ENCODE measurements at places on chromosomes 5 and 9.

- DNase-seq, result no peak
Observed at GRCh38 chr9:38332625-38333024, 59.9 kb upstream of the ALDH1B1 start.

DNA sequence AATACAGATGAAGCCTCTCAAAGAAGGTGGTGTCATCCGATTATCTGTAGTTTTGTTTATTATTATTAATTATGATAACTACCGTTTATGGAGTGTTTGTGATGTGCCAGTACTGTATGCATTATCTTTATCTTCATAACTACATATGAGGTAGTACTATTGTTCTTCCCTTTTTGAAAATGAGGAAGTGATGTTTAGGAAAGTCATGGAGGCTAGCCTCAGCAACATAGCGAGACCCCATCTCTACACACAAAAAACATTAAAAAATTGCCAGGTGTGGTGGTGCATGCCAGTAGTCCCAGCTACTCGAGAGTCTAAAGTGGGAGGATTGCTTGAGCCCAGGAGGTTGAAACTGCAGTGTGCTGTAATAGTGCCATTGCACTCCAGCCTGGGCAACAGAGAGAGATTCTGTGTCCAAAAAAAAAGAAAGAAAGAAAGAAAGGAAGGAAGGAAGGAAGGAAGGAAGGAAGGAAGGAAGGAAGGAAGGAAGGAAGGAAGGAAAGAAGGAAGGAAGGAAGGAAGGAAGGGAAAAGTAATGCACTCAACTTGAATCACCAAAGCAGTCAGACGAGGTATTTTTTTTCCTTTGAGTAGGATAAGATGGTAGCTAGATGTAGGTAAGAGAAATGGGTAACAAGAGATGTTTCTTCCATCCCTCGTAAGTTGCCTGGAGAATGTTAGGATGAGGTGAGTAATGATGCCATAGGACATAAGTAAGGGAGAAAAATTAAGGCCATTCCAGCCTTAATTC, 47.8 kb downstream of the PAM start:
- DNase-seq, result no peak

DNA sequence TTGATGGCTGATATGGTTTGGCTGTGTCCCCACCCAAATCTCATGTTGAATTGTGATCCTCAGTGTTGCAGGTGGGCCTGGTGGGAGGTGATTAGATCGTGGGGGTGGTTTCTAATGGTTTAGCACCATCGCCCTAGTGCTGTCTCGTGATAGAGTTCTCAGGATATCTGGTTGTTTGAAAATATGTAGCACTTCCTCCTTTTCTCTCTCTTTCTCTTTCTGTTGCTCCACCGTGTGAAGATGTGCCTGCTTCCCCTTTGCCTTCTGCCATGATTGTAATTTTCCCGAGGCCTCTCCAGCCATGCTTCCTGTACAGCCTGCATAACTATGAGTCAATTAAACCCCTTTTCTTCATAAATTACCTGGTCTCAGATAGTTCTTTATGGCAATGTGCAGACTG, 111.6 kb downstream of the SREK1 start:
- no peak for DNase-seq

DNA sequence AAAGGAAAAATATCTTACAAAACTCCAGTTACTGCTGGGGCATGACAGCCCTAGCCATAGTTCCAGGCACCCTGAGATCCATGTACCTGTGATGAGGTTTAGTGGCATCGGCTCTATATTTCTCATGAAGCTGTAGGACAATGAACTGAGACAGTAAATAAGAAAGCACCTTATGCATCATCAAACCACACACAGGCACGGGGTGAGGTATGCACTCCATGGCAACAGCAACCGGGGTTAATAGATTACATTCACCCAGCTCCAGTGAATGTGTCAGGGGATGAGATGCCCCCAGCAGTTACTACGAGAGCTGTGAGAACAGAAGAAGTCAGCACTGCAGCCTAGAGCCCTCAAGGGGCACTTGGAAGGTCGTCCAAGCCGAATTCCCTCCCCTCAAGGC, 162.0 kb upstream of the S1PR3 start:
- DNase-seq, result peak; percentile 61

DNA sequence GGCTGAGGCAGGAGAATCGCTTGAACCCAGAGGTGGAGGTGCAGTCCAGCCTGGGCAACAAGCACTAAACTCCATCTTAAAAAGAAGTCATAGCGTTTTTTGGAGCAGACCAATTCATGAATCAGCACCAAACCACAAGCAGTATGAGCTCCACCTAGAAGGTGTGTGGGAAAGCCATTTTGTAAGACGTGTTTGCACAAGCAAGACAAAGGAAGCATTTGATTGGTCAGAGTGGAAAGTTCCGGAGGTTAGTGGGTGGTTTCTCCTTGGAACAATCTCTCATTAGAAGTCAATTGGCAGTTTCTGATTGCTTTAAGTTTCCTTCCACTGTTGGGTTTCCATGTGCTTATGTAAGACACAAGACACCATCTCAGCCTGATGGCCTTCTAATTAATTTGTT, 5.0 kb downstream of the SRD5A1 start:
- peak; percentile 98 for DNase-seq

Data from mammary epithelial cell (primary cell).